Chondrocyte (in vitro differentiated cells): ENCODE measurements at places on chromosomes 7 and 10. TPM values are rescaled to one million over a fixed set of nuclear protein-coding genes. Genes with fewer than 3 reads are reported as not detected.

DNA sequence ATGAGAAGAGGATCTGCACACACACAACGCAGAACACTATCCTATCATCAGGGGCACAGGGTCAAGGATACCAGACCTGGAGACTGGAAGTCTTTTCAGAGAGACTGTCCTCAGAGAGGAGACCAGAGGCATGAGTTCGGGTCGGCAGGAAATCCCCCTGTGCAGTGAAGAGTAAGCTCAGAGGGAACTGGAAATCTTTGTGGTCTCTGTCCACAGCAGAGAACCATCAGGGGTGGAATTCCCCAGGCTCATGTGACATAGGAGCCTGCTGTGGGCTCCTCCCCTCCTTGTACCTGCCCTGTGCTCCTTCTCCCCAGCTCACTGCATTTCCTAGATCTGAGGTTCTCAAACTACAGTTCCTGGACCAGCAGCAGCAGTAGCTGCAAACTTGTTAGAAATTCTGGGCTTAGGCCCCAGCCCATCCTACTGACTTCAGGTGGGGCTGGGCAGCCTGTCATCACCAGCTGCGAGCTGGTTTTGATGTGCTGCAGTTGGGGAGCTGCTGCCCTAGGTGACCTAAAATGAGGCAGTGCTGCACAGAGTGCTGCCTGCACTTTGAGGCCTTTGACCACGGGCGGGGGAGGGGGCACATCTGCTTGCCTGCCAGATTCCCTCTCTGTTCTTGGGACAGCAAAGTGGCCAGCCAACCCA lies 2.4 kb downstream of the ZMIZ2 start:
- peak; percentile 58 for DNase-seq

DNA sequence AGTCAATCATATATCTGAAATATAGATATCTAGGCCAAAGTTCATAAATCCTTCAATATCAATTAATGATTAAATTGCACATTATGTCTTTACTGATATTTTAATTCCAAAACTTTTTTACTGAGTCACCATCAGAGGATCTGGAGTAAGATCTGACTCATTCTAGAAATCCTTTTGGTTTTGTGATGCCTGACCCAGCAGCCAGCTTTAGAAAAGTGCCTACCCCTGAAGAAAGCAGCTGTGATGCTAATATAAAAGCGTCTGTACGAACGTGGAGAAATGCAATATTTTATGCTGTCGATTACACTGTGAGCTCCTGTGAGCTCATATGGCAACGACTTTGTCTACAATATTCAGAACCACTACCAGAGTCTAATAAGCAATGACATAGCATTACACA lies 142.5 kb upstream of the LRRTM3 start:
- no peak for DNase-seq

- no peak for DNase-seq
These were observed 2.5 kb upstream of the MEST start for GRCh38 chr7:130489140-130489983.

GRCh38 chr7:20441991-20442441 lies 111.3 kb downstream of the ITGB8 start:
- no peak for DNase-seq

The NPTX2 gene
- total RNA-seq, result 1.4 to 5.5 TPM (median 5.5 TPM) in 3 replicates

The LHPP gene
- total RNA-seq, result 15.3 to 21.3 TPM (median 17.0 TPM) in 3 replicates

- DNase-seq, result no peak
These were observed 48.4 kb downstream of the PRR15 start for GRCh38 chr7:29611941-29612544.

- DNase-seq, result no peak
These were observed 119.9 kb upstream of the DKK1 start for GRCh38 chr10:52194191-52194590.

GRCh38 chr7:32250003-32250402 lies 179.8 kb upstream of the PDE1C start:
- no peak for DNase-seq

DNA sequence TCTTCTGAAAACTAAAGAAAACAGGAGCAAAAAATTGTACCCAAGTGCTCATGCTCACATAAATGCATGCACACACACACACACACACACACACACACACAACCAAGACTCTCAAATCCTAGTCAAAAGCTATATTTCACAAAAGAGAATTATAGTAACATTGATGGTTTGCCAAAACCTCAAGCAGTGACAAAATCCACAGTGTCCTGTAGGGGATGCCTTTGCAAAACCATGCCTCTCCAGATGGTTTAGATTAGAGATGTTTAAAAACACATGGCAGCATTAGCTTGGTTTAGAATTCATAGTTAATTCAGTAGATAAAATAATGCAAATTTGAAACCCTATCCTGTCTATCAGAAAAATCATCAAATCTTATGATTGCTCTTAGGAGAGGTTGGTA lies 232.2 kb downstream of the DYNC1I1 start:
- DNase-seq, result no peak

DNA sequence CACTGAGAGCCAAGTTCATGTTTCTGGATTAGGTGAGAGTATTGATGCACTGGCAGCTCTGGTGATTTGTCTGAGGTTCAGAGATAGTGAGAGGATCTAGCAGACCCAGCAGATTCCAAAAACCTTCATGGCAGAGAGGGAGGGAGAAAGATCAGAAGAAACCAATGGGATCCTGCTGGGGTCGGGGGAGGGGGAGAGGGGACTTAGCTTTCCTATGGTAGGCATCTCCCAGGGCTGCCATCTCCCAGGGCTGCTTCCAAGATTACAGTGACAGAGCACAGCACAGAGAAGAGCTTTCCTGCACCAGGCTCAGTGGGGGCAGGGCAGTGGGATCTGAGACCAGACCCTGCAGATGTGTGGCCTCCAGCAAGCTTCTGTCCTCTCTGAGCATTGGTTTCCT lies 76.8 kb upstream of the GDF10 start:
- DNase-seq, result no peak

DNA sequence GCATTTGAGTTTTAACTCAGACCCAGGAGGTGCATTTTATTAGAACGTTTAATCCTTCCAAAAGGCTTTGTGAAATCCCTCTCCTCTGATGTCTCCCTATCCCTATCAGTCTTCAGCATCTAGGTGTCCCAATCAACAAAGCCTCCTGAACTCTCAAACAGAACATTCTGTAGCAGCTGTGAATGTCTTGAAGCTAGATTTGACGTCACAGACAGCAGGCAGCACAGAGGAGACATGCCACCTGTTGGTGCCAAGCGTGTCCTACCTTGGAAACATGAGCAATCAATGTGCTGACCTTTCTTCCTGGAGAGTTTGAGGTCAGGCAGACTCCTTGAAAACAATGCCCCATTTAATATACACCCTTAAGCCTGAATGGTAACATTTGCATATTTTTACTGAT lies 125.5 kb downstream of the RNLS start:
- DNase-seq, result no peak

GRCh38 chr7:29613100-29613499 lies 49.5 kb downstream of the PRR15 start:
- no peak for DNase-seq

DNA sequence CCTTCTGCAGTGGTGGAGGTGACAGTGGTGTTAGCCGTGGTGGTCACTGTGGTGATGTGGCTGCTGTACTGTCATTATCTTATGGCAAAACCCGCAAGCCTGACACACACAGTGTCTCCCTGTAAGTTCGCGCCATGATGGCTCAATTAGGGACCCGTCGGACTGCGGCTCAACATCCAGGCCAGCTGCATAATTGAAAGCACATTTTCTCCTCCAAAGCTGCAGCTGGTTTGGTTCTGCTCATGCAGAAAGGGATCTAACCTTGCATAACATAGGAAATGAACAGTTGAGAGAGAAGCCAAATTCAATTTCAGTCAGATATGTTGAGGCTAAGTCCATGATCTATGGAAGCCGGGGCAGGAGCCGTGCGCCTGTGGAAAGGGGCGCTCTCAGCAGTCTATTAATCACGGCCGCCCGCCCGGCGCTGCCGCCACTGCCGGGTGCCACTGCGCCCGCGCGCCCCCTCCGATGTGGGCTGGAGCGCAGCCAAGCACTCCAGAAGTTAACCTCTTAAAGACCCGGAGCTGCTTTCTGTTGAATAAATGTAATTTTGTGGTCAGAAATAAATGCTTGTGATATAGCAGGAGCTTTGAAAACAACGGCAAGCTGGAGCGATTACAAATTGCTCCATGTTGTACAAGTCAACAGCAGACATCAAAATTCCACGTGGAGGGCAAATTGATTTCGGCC lies 227.7 kb downstream of the CUX1 start:
- peak; percentile 81 for DNase-seq

The SHTN1 gene
- 20.2 to 24.7 TPM (median 20.6 TPM) in 3 replicates for total RNA-seq

The AKR1B15 gene
- total RNA-seq, result not detected in 3 replicates

- no peak for DNase-seq
These were observed 962.7 kb downstream of the LRMDA start for GRCh38 chr10:76393875-76394706.

The FAM13C gene
- total RNA-seq, result 4.9 to 5.9 TPM (median 5.1 TPM) in 3 replicates

DNA sequence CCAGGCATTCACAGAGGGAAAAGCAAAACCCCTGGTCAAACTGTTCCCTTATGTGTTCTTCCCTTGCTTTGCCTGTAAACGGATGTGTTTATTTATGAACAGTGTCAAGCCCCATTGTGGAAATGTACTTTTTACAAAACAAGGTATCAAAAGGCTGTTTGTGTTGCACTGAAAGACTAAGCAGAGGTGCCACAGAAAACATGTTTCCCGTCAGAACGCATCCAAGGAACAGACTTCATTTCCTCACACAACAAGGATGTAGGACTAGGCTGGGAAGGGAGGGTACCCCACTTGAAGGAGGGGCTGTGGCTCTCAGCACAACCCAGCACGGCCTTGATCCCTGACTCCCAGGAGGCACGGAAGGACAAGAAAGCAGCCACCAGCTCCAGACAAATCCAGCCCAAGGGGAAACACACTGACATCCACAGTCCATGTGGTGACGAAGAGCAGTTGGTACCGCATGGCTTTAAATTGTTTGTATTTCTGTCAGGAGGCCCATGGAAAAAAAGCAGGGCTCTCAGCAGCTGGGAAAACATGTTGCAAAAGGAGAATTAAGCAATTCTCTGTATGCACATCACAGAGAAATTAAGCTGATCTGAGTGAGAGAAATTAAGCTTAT lies 85.6 kb downstream of the RNF216 start:
- DNase-seq, result no peak

- DNase-seq, result no peak
These were observed 14.0 kb downstream of the DNAJB12 start for GRCh38 chr10:72340510-72341261.

DNA sequence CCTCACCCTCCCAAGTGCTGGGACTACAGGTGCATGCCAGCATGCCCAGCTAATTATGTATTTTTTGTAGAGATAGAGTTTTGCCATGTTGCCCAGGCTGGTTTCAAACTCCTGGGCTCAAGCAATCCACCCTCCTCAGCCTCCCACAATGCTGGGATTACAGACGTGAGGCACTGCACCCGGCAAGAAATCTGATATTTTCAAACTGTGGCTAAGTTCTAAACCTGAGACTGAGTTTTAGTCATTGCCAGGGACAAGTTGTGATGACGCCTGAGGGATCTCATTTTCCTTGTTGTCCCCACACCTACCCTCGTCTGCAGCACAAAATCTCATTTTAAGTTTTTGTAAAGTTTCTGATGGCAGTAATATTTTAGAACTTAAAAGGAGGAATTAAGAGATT lies 9.8 kb downstream of the AUTS2 start:
- no peak for DNase-seq

The CDCA7L gene
- 10.5 to 16.6 TPM (median 13.3 TPM) in 3 replicates for total RNA-seq

DNA sequence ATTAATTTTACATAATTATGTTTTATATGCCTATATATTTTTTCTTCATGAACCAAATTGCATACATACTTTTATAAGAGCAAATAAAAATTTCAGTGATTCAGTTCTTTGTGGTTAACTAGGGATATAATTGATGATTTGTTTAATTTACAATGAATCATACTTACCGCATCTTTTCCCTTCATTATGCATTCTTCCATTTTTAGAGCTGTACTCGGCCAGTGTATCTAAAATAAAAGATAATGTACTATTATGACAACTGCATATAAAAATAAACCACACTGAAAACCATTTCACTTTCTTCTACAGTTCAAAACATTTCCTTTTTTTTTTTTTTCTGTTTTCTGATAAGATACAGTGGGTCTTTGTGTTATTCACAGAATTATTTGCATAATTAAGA lies 179.9 kb downstream of the SEMA3E start:
- DNase-seq, result no peak

The CRYGN gene
- not detected in 3 replicates for total RNA-seq

The CALHM2 gene
- total RNA-seq, result 1.3 to 10.9 TPM (median 9.9 TPM) in 3 replicates

- DNase-seq, result no peak
These were observed 22.4 kb upstream of the SMC3 start for GRCh38 chr10:110544958-110545537.

The TBC1D12 gene
- total RNA-seq, result 23.2 to 38.4 TPM (median 26.3 TPM) in 3 replicates

- DNase-seq, result no peak
These were observed 102.7 kb downstream of the CSTF2T start for GRCh38 chr10:51596695-51597094.

GRCh38 chr7:92436612-92437445 lies 10.5 kb upstream of the GATAD1 start:
- no peak for DNase-seq

- no peak for DNase-seq
These were observed 3.5 kb downstream of the DGKB start for GRCh38 chr7:14899030-14899429.

The CABCOCO1 gene
- 0.47 to 2.4 TPM (median 0.69 TPM) in 3 replicates for total RNA-seq

DNA sequence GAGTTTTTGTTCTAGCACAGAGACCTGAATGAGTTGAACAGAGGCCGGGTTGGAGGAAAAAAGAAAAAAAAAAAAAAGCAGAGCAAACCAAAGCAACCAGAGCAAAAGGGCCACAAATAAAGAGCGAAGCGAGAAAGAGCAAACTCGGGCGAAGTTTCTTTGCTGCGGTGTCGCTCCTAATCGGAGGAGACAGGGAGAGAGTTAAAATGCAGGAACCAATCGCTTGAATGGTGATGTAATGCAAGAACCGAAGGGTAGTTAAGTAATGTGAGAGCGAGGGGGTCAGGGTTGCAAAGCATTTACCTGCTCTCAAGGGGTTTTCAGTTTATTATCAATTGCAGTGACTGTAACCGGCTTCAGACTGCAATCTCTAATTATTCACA lies 271.7 kb downstream of the TRIL start:
- no peak for DNase-seq

DNA sequence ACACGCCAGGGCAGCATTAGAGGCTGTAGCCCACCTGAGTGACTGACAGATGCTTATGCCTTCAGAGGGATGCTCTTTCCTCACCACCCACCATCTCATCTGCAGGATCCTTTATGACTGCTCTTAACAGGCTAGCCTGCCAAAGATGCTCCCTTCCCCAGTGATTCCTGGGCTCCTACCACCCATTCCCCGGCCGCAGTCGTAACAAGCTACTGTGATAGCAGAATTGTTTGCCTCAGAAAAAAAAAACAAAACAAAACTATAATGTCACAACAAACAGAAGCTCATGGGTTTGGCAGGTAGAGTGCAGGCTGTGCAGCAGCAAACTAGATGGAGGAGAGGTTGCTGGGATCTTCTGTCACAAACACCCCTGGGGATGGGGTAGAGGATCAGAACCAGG lies 343.9 kb upstream of the ZMIZ1 start:
- no peak for DNase-seq

The AP5Z1 gene
- 35.7 to 61.2 TPM (median 59.7 TPM) in 3 replicates for total RNA-seq

DNA sequence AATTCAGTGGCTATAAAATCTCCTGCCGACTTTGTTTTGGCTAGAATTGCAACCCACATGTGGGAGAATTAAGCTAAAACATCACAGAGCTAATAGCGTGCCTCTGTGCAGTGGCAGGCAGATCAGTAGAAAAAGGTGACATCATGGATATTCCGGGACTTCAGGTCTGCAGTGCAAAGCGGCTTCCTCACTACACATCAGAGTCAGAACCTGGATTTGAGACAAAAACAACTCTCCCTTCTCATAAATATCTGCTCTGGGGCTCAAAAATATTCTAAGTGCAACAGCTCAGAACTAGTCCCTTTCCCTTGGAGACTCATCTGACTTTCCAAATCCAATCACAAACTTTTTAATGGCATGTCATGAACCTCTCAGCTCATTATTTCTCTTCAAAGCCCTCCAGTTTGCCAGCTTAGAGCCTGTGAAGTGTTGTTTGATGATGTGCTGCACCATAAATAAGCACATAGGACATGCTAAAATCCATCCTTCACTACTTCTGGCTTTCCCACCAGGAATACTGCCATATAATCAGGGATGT lies 337.1 kb downstream of the RNLS start:
- no peak for DNase-seq
